Astrocyte (in vitro differentiated cells and primary cell): ENCODE measurements at places on chromosomes 11 and 22. TPM values are rescaled to one million over a fixed set of nuclear protein-coding genes. Genes with fewer than 3 reads are reported as not detected.

Gene KRTAP5-2
- not detected in 2 replicates for total RNA-seq

Gene OVCH2
- 2.2 and 4.5 TPM in 2 replicates for total RNA-seq

Gene IRAG1
- total RNA-seq: 3.7 and 5.4 TPM in 2 replicates

Gene DDIAS
- 2.6 and 4.0 TPM in 2 replicates for total RNA-seq
